ENCODE measurements at places on chromosomes 2 and 18.
A peak's percentile ranks its signal among the peaks of the same experiment; 100 is the strongest.

DNA sequence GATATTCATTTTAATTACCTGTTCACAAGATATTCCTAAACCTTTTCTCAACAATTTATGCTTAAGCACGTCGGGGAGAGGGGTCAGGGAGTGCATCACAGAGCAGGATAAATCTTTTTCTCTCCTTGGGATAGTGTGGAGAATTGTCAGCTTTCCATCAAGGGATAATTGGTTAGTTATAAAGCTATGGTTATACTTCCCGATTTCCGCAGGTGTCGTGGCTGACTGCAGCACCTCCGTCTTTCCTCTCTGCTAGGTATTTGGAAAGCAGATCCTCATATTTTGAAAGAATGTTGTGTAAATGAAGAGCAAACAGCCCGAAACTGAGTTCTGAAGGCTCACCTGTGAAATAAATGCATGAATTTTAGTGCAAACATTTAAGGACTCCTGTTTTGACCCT lies 778 bp downstream of the DYNC2LI1 start:
- DNase-seq, result no peak

GRCh38 chr2:167860082-167860481 lies 387.3 kb downstream of the STK39 start:
- DNase-seq, result no peak

DNA sequence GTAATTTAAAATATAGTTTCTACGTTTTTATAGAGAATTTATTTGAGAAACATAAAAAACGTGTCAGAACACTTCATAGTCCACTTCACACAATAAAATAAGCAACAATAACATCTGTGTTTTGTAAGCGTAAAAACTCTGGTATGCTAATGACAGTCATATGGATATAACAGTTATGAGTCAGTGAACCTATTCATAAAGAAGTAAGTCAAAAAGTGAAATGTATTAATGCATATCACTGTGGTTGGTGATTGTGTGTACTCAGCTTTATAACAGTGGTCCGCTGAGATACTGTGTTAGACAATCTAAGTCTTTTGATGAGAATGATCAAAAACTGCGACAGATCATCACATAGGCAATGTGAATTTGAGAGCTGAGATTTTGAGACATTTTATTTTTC lies 153.2 kb downstream of the WDR7 start:
- no peak for DNase-seq

- no peak for DNase-seq
These were observed 6.4 kb upstream of the ODC1 start for GRCh38 chr2:10454505-10454904.

DNA sequence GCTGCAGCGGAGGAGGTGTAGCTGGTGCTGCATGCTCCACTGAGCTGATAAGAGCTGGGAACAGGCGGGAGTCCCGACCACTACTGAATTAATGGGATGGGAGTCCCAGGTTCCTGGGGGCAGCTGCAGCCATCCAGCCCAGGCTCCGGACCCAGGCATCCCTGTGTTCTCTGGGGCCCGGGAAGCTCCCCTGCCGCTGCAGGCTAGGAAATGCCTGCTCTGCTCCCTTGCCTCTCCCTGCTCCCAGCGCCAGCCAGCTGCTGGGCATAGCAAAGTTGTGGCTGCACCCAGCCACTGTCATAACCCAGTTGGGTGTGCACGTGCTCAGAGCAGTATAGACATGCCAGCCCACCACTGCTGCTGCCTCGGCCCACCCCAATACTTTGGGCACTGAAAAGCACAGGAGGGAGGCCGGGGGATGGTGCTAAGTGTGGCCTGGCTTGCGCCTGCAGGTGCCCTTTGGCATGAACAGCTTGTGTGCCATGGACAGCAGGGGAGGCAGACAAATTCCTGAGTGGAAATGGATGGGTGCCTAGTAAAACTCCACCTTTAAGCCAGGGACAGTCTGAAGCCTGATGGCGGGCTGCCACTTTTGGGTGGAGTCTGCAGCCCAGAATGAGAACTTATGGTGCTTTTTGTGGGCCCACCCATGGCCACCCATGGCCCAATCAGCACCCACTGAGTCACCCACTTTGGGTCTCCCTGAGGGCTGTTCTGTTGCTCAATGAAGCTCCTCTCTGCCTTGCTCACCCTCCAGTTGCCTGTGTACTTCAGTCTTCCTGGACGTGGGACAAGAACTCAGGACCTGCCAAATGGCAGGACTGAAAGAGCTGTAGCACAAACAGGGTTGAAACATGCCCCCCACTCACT lies 219.3 kb upstream of the TMEFF2 start:
- no peak for DNase-seq

- no peak for DNase-seq
These were observed 41.6 kb upstream of the TFCP2L1 start for GRCh38 chr2:121326628-121327027.

DNA sequence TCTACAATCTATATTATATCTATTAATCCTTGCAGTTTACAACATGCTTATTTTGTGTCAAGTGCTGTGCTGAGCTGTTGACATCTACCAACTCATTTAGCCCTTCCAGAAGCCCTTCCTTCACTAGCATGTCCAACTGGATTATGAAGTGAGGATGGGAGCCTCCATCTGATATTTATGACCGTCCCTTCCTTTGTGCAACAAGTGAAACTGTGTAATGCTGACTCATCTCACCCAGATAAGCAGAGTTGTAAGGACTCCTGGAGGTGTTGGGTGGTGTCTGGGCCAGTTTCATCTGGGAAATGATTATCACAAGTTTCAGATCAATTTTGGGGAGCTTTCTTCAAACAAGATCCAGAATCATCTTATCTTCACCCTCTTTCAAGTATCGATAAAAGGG lies 156.6 kb upstream of the ETAA1 start:
- DNase-seq, result no peak

GRCh38 chr2:7292154-7292691 lies 375.0 kb downstream of the RNF144A start:
- no peak for DNase-seq

DNA sequence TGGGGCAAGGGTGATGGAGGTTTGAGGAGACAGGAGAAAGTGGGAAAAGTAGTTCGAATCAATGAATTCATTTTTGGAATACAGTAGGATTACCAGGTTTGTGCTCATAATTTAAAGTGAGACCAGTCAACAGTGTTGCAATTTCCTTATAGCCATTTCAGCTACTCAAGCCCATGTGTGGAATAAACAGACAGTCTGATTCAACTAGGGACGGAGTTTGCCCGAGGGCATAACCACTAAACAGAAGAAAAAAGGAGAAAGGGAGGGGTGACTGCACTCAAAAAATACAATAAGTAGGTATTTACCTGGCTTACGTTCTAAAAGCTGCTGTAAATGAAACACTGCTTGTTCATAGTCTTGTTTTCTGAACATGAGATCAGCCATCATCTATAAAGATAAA lies 55.2 kb downstream of the TTC21B start:
- no peak for DNase-seq

- no peak for DNase-seq
These were observed 252.1 kb downstream of the LDLRAD4 start for GRCh38 chr18:13470516-13471197.

- DNase-seq, result peak; percentile 43
These were observed 37.5 kb upstream of the SLC38A11 start for GRCh38 chr2:164992818-164993217.

DNA sequence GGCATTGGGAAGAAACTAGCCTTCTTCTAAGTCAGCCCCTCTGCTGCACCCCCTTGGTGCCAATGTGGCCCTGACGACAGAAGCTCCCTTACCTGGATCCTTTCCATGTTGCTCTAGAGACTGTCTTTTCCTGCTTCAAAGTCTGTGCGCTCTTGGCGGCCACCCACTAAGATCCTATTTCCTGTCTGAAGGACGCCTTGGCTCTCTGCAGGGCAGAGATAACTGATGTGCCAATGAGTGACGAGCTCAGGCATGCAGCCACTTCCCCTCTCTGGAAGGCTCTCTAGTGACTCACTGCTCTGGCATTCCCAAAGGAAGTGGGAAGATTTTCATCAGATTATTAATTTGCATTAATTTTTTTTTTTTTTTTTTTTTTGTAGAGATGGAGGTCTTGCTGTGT lies 273.5 kb downstream of the CDH20 start:
- DNase-seq, result no peak

DNA sequence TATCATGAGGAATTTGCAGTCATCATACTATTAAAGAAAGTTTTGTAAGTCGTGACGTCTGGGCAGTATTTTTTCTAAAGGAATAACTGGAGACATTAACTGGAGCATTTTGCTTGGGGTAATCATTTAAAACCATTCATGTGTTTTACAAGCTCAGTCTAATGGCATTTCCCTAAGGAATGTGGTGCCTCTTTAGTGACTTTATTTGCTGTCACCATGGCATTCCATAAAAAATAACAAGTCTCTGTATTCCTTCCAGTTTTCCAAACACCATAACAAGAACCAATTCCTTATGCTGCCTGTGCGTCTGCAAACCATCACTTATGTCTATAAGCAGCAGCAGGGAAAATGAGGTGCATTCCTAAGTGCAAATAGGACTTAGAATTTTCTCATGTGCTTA lies 82.8 kb downstream of the EPB41L3 start:
- DNase-seq, result no peak

DNA sequence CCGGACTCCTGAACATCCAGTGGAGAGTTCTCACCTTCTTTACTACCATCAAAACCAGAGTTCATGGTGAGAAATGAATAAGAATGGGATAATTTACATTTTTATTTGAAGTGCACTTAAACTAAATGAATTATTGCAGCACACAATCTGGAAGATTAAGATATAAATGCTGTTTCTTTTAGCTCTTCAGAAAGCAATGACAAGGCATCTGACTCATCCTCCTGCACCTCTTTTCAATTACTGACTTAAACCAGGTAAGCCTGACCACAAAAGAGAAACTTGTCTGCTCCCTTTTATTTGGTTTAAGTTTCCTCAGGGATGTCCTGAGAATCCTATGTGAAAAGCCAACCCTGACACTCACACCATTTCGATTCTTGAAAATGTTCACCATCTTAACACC lies 720 bp upstream of the DSC2 start:
- DNase-seq, result no peak

DNA sequence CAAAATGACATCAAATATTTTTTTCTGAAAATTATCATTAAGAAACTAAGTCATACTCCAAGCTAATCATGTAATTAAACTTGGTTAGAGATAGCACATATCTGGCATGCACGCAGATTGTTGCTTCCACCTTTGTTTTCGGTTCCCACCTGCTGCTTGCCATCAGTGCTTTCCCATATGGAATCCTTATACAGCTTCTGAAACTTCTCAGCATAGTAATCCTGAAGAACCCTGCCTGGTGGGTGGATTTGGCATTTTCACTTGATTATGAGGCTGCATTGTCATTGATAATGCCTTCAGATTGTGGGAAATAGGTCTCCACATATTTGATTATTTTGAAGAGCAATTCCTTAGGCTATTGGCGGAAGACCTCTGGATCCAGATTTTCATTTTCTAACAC lies 47.5 kb downstream of the ZC3H6 start:
- no peak for DNase-seq

GRCh38 chr2:96870626-96871255 lies 861 bp upstream of the SEMA4C start:
- peak; percentile 61 for DNase-seq

DNA sequence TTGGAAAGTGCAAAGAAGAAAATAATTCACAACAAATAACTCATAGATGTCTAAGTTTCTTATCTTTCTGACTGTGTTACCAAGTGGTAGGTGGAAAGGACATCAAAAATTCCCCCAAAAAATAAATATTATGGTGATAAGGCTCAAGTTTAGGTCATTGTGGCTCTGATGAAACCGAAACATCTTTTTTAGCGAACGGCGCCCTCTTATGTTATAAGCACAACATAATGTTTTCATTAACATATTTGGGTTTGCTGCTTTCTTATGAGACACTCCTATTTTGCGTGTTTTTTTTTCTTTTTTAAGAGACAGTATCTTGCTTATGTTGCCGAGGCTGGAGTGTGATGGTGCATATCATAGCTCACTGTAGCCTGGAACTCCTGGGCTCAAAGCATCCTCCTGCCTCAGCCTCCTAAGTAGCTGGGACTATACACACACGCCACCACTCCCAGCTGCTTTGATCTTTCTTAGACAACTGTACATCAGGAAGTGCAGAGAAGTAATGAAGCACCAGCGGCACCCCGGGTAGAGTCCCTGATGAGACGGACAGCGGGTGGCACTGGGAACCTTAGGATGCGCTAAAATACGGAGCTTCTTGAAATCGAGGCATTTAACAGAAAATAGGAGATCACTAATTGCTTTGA lies 38.5 kb upstream of the SLC35G4 start:
- DNase-seq, result no peak

DNA sequence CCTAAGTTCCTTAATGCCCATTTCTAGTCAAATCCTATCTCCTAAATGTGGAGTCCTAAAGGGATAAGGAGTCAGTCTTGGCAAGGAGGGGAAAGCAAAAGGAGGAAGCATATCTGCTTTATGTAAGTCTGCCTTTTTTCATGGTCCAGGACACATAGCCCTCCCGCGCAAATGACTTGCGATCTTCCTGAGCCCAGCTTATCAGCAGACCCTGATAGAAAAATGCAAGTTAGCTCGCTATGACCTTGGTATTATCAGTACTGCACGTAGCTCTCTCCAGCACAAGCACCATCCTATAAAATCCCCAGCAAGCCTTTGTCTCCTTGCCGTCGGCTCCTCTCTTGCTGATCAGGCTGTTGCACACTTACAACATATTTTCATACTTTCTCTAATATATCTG lies 281.4 kb upstream of the KCNH7 start:
- DNase-seq, result no peak

DNA sequence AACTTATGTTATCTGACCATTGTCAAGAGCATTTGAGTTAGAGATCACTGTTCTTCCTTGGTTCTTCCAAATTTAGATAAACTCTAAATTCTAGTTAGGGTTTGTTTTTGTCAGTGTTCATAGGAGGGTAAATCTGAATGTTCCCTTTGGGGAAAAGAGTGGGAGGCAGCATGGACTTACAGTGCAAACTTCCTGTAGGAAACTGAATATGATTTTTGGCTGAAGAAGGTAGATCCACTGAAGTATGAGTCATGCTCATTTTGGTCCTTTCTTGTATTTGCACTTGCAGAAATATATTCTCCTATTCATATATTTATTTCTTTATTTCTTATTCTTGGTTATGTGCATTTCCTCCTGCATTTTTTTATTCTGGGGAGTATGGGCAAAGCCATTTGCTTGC lies 27.3 kb downstream of the CCDC85A start:
- no peak for DNase-seq

DNA sequence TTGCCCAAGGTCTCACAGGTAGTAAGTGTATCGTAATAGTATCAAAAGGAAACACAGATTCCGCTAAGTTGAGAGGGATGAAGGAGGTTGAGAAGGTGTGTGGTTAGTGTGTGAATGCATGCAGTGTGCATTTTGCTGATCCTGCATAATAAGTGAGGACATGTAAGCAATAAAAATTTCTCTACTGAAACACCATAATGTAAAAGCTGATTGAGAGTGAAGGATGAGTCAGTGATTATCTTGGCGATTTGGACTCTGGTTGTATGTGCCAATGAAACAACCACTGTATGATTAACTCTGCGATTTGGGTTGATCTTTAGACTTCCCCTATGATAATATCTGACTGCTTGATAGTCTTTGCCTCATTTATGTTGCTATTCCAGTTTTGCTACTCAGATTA lies 16.7 kb upstream of the ADGRF3 start:
- DNase-seq, result no peak

- no peak for DNase-seq
These were observed 83.1 kb downstream of the DCC start for GRCh38 chr18:52422985-52423601.

All from activated T-cell treated with anti-CD3 and anti-CD28 coated beads, Interleukin-2, amount 50 U/mL, for 72 hours (primary cell).